ENCODE measurements at places on chromosomes 7 and 10.

GRCh38 chr7:73638911-73639310 lies 14.6 kb upstream of the MLXIPL start:
- no peak for DNase-seq

DNA sequence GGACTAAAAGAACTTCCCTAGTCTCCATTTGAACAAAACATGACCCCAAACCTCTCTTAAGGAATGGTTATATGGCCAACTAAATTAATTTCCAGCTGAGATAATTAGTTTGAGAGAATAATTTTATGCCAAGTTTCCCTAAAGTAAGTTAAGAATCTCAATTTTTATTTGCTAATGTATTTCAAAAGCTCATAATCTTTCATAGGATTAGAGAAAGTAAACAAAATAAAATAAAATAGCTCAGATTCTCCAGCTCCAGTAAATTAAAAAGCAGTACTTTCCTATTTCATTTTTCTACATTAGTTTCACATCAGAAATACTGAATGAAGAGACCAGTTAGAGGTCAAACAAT lies 44.4 kb downstream of the ENO4 start:
- no peak for DNase-seq

GRCh38 chr10:7722927-7723529 lies 19.9 kb downstream of the ITIH2 start:
- no peak for DNase-seq

DNA sequence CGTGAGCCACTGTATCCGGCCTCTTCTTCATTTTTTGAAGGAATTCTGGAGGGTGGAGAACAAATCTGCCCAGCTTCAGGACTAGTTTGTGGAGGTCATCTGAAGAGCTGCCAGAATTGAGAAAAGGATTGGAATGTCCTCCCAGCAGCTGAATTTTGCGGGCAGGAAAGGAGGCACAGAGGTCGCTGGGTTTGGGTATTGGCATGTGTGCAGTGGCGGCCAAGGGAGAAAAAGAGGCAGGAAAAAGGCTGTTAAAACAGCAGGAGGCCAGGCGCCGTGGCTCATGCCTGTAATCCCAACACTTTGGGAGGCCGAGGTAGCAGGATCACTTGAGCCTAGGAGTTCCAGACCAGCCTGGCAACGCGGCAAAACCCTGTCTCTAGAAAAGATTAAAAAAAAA lies 80.4 kb downstream of the HIP1 start:
- no peak for DNase-seq

GRCh38 chr7:155450558-155450969 lies 7.4 kb upstream of the EN2 start:
- no peak for DNase-seq

GRCh38 chr10:541750-542371 lies 147.6 kb downstream of the DIP2C start:
- DNase-seq, result no peak

All from GM12878 (cell line).